GM13977 (cell line): ENCODE measurements at places on chromosomes 11 and 22.

- DNase-seq = no peak
These were observed 144.6 kb downstream of the WT1 start for GRCh38 chr11:32290783-32291182.

DNA sequence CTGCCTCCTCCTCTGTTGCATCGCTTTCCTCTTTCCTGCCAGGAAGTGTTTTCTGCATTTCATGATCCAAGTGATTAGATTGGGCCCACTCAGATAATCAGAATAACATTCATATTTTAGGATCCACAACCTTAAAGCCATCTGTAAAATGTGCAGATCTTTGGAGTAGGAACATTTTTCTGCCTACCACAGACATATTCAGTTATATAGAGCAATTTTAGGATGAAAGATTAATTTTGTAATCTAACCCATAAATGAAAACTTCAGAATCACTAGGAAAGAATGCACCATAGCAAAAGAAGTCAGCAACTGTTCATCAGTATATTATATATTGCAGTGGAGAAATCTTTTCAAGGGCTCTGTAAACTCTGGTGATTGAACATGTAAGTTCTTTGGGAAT lies 659.9 kb upstream of the LUZP2 start:
- DNase-seq = no peak

GRCh38 chr11:103484545-103484944 lies 375.3 kb downstream of the DYNC2H1 start:
- no peak for DNase-seq

DNA sequence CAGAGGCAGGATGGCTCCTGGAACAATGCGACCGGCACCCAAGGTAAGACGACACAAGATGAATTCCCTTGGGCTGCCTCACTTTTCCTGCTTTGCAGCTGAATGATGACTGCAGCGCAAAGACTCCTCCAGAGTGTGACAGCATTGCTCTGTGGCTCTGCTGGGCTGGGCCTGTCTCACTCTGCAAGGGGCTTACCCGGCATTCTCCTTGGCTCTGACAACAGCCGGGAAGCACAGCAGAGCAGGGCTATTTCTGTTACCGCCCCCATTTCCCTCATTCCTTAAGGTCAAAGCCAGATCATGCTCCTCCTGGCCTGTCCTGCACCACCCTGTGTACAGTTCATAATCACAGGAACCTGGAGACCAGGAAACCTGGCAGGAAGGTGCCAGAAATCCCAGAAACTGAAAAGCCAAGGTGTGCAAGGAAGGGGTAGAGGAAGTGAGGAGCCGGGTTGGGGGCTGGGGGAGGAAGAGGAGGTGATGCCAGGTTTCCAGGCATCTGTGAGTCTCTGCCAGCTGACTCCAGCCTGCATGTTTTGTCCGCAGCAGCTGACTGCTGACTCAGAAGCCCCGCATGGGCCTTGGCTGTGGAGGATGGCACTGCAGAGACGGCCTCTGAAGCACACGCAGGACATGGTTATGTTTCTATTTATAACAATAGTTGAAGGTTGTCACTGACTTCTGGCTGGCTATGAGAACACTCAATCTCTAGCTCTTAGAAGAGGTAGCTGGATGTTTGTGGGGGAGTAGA lies 113.6 kb downstream of the MICAL3 start:
- no peak for DNase-seq
